ENCODE measurements at places on chromosomes 16 and 17.

DNA sequence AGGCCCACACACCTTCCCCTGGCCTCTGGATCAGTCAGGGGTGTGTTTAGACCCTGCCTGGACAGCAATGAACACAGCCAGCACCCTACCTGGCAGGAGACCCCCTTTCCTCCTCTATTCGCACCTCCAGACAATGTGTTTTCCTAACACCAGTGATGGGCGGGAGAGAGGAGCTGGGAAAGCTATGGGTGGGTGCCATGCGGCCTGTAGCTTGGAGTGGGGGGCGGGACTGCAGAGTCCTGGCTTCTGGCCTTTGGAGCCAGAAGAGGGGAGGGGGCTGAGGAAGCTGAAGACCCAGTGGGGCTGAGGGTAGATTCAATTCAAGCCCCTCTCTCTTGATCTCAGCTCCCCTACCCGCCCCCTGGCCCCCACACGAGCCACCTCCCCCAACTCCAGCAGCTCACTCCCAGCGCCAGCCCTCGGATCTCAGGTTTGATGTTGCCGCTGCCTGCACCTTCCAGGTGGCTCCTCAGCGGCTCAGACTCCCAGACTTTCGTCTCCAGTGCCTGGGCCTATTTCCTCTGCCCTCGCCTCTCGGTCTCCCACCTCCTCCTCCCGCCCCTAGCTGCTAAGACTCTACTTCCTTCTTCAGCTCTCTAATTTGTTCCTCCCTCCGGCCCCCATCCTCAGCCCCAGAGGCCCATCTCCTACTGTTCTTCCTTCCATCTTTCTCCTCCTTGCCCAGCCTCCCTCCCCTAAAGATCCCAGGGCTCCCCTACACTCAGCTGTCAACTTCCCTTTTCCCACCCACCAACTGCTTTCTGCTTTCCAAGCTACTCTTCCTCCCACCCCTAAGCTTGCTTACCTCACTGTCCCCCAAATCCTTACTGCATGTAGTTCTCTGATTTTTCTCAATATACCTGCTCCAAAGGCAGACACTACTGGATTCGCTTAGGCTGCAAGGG lies 6.8 kb upstream of the SP6 start:
- DNase-seq = no peak

GRCh38 chr16:324451-325334 lies 27.8 kb downstream of the AXIN1 start:
- DNase-seq = no peak

DNA sequence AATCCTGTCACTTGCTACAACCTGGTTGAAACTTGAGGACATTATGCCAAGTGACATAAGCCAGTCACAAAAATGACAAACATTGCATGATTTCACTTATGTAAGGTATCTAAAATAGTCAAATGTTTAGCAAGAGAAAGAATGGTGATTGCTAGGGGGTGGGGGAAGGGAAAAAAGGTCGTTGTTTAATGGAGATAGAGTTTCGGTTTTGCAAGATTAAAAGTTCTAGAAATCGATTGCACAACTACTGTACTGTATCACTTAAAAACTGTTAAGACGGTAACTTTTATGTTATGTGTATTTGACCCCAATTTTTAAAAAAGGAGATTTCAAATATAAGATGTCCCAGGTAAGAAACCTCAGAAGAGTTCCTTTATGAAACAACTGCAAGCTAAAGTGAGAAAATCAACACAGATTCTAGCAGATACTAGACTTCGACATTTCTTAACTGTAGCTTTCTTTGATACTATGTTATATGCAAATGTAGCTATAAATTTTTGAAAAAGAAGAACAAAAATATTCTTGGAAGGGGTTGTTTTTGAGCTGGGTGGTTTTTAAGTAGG lies 5.9 kb downstream of the MEOX1 start:
- no peak for DNase-seq

- no peak for DNase-seq
Observed at GRCh38 chr17:61387511-61388305, 11.9 kb upstream of the TBX2 start.

DNA sequence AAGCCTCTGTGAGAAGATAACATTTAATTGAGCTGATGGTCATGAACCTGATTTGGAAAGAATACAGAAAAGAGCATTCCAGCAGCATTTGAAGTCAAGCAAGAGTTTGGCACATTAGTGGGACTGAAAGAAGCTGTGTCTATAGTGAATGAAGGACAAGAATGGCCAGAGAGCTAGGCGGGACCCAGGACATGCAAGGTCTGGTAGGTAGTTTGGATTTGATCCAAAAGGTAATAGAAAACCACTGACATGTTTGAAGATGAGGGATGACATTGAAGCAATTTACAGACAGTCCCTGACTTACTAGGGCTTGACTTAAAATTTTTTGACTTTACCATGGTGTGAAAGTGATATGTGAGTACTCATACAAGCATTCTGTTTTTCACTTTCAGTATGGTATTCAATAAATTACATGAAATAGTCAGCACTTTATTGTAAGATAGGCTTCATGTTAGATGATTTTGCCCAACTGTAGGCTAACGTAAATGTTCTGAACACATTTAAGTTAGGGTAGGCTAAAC lies 7.6 kb downstream of the CYB5B start:
- no peak for DNase-seq

GRCh38 chr17:43517615-43518386 lies 28.3 kb downstream of the ETV4 start:
- no peak for DNase-seq

GRCh38 chr16:62816971-62817519 lies 780.8 kb upstream of the CDH8 start:
- no peak for DNase-seq

DNA sequence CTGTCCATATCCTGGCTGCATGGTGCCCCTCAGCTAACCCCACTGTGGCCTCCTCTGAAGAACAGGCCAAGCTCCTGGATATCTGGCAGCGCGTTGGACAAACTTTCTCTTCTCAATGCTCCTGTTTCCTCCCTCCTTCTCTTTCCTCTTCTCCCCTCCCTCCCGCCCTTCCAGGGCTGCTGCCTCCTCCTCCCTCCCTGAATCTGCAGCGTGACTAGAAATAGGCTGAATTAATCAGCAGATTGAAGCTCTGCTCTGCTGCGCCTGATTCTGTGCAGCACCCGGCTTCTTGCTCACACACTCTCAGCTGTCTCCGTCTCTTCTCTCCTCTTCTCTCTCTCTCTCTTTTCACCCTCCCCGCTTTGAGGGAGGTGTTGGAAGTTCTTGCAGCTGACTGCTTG lies 19.8 kb downstream of the TMEM94 start:
- no peak for DNase-seq

GRCh38 chr16:56164636-56165035 lies 26.7 kb upstream of the GNAO1 start:
- DNase-seq = no peak

DNA sequence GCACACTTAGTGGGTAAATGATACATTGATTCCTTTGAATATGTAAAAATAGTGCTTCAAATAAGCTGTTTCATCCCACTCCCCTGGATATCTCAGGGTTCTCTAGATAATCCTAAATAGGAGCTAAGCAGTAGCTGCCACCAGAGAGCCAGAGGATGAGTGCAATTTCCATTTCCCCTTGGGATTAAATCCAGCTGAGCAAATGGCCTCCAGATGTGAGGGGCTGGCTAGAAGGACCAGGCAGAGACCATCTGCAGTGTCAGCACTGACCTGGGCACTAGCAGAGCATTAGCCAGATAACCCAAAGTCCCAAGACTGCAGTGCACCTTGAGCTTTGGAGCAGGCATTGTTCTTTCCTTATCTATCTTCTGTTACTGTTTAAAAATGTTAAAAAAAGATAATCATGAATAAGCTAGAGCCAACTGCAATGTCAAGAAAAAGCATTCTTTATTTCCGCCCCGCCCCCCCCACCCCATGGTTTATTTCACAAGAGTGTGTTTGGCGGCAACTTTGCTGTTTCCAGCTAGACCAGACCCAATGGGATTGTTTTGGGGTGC lies 19.5 kb downstream of the GPR179 start:
- no peak for DNase-seq

- no peak for DNase-seq
Observed at GRCh38 chr16:57238682-57239081, 6.4 kb upstream of the ARL2BP start.

DNA sequence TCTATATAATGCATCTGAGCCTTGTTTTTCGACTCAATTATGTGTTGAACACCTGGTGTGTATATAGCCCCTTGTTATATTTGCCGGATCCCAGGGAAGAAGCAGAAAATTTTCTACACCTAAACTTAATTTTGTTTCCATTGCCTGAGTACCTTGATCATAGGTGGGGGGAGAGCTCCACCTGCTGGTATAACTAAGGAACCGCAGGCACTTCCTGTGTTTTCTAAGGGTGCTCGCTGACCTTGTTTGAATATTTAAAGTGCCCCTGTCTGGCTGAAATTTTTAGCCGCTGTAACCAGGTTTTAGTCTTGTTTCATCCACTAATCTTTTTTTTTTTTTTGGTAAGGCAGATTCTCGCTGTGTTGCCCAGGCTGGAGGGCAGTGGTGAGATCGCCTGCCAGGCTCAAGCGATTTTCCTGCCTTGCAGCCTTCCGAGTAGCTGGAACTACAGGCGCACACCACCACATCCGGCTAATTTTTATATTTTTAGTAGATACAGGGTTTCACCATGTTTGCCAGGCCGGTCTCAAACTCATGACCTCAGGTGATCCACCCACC lies 6.5 kb upstream of the NUBP1 start:
- DNase-seq = peak; percentile 37

GRCh38 chr17:60006160-60006559 lies 41.6 kb upstream of the RNFT1 start:
- no peak for DNase-seq

GRCh38 chr17:56457501-56457900 lies 136.0 kb upstream of the NOG start:
- no peak for DNase-seq

GRCh38 chr17:691423-691822 lies 23.2 kb downstream of the VPS53 start:
- DNase-seq = no peak

- DNase-seq = no peak
Observed at GRCh38 chr17:45841186-45841585, 3.5 kb upstream of the SPPL2C start.

DNA sequence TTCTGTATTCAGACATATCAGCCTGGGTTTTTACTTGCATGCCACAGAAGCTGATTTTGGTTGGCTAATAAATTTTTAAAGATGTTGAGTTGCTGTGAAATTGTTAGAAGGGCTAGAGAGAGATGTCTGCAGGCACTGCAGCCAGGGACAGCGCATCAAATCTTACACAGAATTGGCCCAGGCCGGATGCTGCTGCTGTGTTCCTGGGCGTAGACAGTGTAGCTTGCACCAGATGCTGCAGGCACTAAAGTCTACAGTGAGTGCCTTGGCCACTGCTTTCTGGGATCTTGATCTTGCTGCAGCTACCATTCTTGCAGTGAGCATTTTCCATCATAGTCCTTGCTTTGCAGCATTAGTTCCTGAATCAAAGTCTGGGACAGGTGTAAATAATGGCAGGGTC lies 169.9 kb downstream of the SPECC1 start:
- DNase-seq = no peak
